ENCODE measurements at places on chromosomes 1 and 21. TPM values are rescaled to one million over a fixed set of nuclear protein-coding genes. Genes with fewer than 3 reads are reported as not detected.

DNA sequence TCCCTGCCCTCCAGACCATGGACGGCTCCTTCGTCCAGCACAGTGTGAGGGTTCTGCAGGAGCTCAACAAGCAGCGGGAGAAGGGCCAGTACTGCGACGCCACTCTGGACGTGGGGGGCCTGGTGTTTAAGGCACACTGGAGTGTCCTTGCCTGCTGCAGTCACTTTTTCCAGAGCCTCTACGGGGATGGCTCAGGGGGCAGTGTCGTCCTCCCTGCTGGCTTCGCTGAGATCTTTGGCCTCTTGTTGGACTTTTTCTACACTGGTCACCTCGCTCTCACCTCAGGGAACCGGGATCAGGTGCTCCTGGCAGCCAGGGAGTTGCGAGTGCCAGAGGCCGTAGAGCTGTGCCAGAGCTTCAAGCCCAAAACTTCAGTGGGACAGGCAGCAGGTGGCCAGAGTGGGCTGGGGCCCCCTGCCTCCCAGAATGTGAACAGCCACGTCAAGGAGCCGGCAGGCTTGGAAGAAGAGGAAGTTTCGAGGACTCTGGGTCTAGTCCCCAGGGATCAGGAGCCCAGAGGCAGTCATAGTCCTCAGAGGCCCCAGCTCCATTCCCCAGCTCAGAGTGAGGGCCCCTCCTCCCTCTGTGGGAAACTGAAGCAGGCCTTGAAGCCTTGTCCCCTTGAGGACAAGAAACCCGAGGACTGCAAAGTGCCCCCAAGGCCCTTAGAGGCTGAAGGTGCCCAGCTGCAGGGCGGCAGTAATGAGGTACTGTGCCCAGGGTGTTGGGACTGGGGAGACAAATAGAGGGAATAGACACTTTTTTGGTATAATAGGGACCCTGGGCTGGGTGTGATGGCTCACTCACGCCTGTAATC is 1.0 kb downstream of the ZBTB48 start:
- H3K4me1 ChIP-seq = peaks cover 4% of the 10 kb centered on the region
- H3K27ac ChIP-seq = peak overlapping the region; percentile 91
- no peak for DNase-seq
- no peaks in the 10 kb centered on the region for H3K36me3 ChIP-seq

GRCh38 chr1:150121236-150121862 is 28.4 kb upstream of the PLEKHO1 start:
- no peak for DNase-seq
- H3K4me3 ChIP-seq = no peak overlapping the region
- H3K27ac ChIP-seq = no peak overlapping the region
- H3K27me3 ChIP-seq = no peaks in the 10 kb centered on the region
- H3K4me1 ChIP-seq = no peaks in the 10 kb centered on the region

DNA sequence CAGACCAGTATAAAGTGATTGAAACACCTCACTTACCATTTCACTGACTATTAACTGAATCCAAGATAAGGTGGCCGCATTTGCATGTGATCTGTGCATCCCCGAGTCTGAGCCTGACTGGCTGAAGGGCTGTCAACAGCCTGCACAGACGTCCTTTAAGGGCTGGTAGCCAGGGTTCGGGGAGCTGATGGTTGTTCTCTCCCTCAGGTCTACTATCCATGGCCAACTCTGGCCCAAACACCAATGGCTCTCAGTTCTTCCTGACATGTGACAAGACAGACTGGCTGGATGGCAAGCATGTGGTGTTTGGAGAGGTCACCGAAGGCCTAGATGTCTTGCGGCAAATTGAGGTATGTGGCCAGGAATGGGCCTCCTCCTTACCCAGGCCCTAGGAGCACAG is 14.0 kb downstream of the PPIE start:
- H3K4me3 ChIP-seq = no peak overlapping the region
- no peak overlapping the region for H3K27ac ChIP-seq
- no peak for DNase-seq
- H3K4me1 ChIP-seq = no peaks in the 10 kb centered on the region
- no peaks in the 10 kb centered on the region for H3K27me3 ChIP-seq
- H3K36me3 ChIP-seq = no peaks in the 10 kb centered on the region

- no peak overlapping the region for H3K4me3 ChIP-seq
- no peak for DNase-seq
- H3K36me3 ChIP-seq = no peaks in the 10 kb centered on the region
- H3K27ac ChIP-seq = no peak overlapping the region
Measured at GRCh38 chr1:164452549-164452948, 106.4 kb upstream of the PBX1 start.

- H3K4me1 ChIP-seq = peaks cover 9% of the 10 kb centered on the region
- H3K27me3 ChIP-seq = no peaks in the 10 kb centered on the region
- DNase-seq = peak; percentile 45
- no peaks in the 10 kb centered on the region for H3K36me3 ChIP-seq
- no peak within 1 kb of the TSS for H3K27ac ChIP-seq
Measured at GRCh38 chr1:32208891-32209328, at the start of gene DCDC2B. DCDC2B (plus strand) TSS chr1:32209089; CDS start chr1:32209094, 5 bp downstream.

- no peaks in the 10 kb centered on the region for H3K27me3 ChIP-seq
- no peak overlapping the region for H3K27ac ChIP-seq
- no peaks in the 10 kb centered on the region for H3K4me1 ChIP-seq
Measured at GRCh38 chr1:101221945-101222429, 14.8 kb upstream of the S1PR1 start.

- H3K4me1 ChIP-seq = peaks cover 1% of the 10 kb centered on the region
- DNase-seq = peak; percentile 73
- H3K36me3 ChIP-seq = no peaks in the 10 kb centered on the region
- peak overlapping the region; percentile 63 for H3K27ac ChIP-seq
- no peaks in the 10 kb centered on the region for H3K27me3 ChIP-seq
- H3K4me3 ChIP-seq = no peak overlapping the region
Measured at GRCh38 chr1:196400478-196401451, 207.5 kb downstream of the KCNT2 start.

DNA sequence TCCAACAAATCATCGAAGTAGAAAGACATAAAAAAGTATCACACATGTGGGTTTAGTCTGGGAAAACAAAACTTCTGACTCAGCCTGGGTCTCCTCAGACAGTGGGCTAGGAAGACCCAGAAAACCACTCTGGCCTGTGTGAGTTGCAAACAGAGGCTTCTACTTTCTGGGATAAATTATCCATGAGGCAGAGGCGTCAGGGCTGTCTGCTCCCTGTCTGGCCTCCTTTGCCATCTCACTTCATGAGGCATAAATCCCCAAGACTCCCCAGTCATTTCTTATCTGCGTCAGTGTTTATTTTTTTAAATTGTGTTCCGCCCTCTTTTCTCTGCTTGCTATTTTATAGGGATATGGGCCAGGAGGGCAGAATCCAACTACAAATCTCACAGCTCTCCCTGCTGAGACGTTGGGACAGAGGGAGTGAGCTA is 80.6 kb upstream of the TRABD2B start:
- H3K27ac ChIP-seq = no peak overlapping the region
- no peaks in the 10 kb centered on the region for H3K36me3 ChIP-seq
- no peaks in the 10 kb centered on the region for H3K27me3 ChIP-seq
- H3K4me3 ChIP-seq = no peak overlapping the region

- H3K4me3 ChIP-seq = no peak overlapping the region
- no peak overlapping the region for H3K27ac ChIP-seq
- no peaks in the 10 kb centered on the region for H3K27me3 ChIP-seq
- no peaks in the 10 kb centered on the region for H3K4me1 ChIP-seq
- H3K36me3 ChIP-seq = no peaks in the 10 kb centered on the region
Measured at GRCh38 chr1:107529511-107530149, 388.8 kb downstream of the NTNG1 start.

- H3K27ac ChIP-seq = peak overlapping the region; percentile 87
- no peaks in the 10 kb centered on the region for H3K27me3 ChIP-seq
- peak overlapping the region; percentile 68 for H3K4me3 ChIP-seq
Measured at GRCh38 chr21:45405271-45405818, 380 bp downstream of the COL18A1 start.

DNA sequence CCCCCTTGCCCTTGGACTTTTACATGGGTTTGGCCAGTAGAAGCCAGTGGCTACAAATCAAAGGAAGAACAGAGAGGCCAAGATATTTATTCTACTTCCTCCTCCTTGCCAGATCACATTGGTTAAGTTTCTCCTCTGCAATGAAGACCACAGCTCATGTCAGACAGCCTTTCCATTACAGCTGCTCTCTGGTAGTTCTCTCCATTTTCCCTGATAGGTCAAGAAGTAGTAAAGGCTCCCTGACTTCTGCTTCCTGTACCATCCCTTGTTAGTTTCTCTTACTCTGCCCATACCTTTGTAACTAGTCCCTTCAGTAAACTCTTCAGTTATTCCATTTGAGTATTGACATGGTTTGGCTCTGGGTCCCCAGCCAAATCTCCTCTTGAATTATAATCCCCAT is 27.8 kb downstream of the NME7 start:
- no peaks in the 10 kb centered on the region for H3K36me3 ChIP-seq
- no peak overlapping the region for H3K27ac ChIP-seq
- H3K4me1 ChIP-seq = peaks cover 3% of the 10 kb centered on the region
- H3K4me3 ChIP-seq = no peak overlapping the region
- no peaks in the 10 kb centered on the region for H3K27me3 ChIP-seq

- H3K4me1 ChIP-seq = no peaks in the 10 kb centered on the region
- DNase-seq = no peak
- no peak overlapping the region for H3K27ac ChIP-seq
- H3K36me3 ChIP-seq = no peaks in the 10 kb centered on the region
Measured at GRCh38 chr1:11041048-11041447, 6.0 kb downstream of the MASP2 start.

GRCh38 chr1:20008391-20008841 is 29.0 kb upstream of the PLA2G2A start:
- peaks cover 7% of the 10 kb centered on the region for H3K4me1 ChIP-seq
- H3K27me3 ChIP-seq = no peaks in the 10 kb centered on the region
- H3K4me3 ChIP-seq = no peak overlapping the region
- H3K27ac ChIP-seq = no peak overlapping the region
- H3K36me3 ChIP-seq = no peaks in the 10 kb centered on the region
- DNase-seq = peak; percentile 78

GRCh38 chr1:174958396-174958795 is 41.4 kb upstream of the CACYBP start:
- no peak for DNase-seq
- no peaks in the 10 kb centered on the region for H3K36me3 ChIP-seq
- no peak overlapping the region for H3K4me3 ChIP-seq
- H3K27me3 ChIP-seq = no peaks in the 10 kb centered on the region
- no peak overlapping the region for H3K27ac ChIP-seq

DNA sequence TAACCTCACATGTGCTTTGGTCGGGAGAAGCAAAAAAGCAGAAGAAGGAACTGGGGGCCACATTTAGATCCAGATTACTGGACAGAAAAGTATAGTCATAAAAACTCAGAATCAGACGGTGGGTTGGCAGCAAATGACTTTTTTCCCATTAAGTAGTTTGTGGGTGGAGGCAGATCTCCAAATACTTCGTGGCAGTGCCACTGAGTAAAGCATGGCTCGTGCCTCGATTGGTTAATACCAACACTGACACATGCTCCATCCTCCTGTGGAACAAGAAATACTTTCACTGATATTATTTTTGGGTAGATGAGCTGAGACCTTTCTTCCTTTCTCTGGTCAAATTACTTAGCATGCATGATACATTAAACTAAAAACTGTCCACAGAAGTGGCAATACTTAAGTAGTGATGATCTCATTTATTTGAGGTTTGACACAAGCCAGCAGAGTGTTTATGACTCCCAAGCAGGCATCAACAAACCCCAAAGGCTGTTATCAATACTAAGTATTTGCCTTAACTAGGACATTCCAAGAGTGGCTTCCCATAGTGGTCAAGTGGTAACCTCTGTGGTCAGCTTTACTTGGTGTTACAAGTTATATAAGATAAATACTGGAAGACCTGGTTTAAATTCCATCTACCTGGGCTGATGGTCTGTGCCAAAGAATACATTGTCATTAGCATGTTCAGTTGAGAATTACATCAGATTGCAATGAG is 500.0 kb upstream of the RUNX1 start:
- no peaks in the 10 kb centered on the region for H3K36me3 ChIP-seq
- H3K27me3 ChIP-seq = no peaks in the 10 kb centered on the region
- no peaks in the 10 kb centered on the region for H3K4me1 ChIP-seq
- H3K27ac ChIP-seq = no peak overlapping the region
- no peak for DNase-seq
- H3K4me3 ChIP-seq = no peak overlapping the region

- H3K4me3 ChIP-seq = no peak overlapping the region
- no peak overlapping the region for H3K27ac ChIP-seq
- no peaks in the 10 kb centered on the region for H3K4me1 ChIP-seq
- H3K27me3 ChIP-seq = no peaks in the 10 kb centered on the region
- no peak for DNase-seq
Measured at GRCh38 chr1:197213193-197213592, 54.9 kb upstream of the CRB1 start.

GRCh38 chr1:154819628-154820590 is 50.2 kb downstream of the KCNN3 start:
- no peaks in the 10 kb centered on the region for H3K36me3 ChIP-seq
- H3K27me3 ChIP-seq = no peaks in the 10 kb centered on the region

- no peak overlapping the region for H3K27ac ChIP-seq
- DNase-seq = no peak
- no peak overlapping the region for H3K4me3 ChIP-seq
- no peaks in the 10 kb centered on the region for H3K4me1 ChIP-seq
Measured at GRCh38 chr1:96075704-96076455, 645.7 kb upstream of the PTBP2 start.

DNA sequence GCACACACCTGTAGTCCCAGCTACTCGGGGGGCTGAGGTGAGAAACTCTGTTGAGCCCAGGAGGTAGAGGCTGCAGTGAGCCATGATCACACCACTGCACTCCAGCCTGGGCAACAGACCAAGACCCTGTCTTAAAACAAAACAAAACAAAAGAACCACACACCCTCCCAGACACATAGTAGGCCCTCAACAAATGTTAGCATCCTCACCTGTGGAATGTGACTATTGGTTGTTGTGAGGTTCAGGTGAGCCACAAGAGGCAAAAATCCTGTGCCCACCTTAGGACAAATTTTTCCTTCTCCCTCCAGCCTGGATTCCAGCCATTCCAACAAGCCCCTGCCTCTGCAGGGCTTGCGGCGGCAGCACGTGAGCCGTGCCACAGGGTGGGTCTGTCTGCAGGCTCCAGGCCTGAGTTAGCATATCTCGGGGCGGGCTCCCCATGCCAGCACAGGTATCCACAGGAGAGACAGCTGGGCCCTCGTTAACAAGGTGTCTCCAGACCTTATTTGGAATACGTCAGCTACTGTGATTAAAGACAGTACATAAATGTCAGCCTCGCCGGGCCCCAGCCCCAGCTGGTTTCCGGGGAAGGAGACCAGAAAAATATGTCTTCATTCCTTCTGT is 17.4 kb downstream of the C1QB start:
- no peak overlapping the region for H3K4me3 ChIP-seq
- H3K4me1 ChIP-seq = no peaks in the 10 kb centered on the region
- H3K36me3 ChIP-seq = no peaks in the 10 kb centered on the region
- H3K27me3 ChIP-seq = no peaks in the 10 kb centered on the region
- no peak for DNase-seq

The UBASH3A gene
- total RNA-seq = not detected

The ATP6V1G3 gene
- not detected for total RNA-seq

The PLK3 gene
- total RNA-seq = 29.4 TPM

The SYT14 gene
- not detected for total RNA-seq

The RBM11 gene
- 7.6 TPM for total RNA-seq

The RHEX gene
- 8.3 TPM for total RNA-seq

The WASF2 gene
- 145 TPM for total RNA-seq

The ANGEL2 gene
- total RNA-seq = 51.3 TPM

All from ovary (tissue), 10 donors.